ENCODE measurements at places on chromosomes 3 and 15.

DNA sequence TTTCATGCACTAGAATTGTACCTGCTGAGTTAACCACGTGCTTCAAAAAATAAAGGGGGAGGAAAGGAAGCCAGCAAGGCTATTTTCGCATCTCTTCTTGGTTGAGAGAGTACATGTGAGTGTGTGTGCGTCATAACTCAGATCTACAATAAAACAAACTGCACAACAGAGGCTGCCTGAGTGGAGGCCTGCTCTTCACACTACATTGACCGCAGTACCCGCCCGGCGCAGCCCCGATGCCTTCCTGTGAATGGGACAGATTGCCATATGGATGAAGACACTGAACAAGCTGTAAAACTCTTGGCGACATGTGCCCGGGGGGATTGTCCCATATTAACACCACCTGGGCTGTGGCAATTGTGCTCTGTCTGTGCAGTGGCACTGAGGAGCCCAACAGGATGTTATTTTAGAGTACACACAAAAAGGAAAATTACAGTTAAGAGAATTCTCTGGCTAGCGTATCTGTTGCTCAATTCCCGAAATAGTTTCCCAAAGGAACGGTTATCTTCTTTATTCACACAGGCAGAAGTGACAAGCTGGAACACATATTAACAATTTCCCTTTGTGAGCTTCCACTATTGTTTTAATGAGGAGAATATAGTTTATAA, 551.5 kb downstream of the FOXP1 start:
- DNase-seq: no peak

GRCh38 chr3:9809615-9810432, at the start of gene TTLL3:
TSS of gene TTLL3 (plus strand) at chr3:9810262. CDS start at chr3:9810662, 400 bp downstream.
- peak; percentile 70 for DNase-seq

DNA sequence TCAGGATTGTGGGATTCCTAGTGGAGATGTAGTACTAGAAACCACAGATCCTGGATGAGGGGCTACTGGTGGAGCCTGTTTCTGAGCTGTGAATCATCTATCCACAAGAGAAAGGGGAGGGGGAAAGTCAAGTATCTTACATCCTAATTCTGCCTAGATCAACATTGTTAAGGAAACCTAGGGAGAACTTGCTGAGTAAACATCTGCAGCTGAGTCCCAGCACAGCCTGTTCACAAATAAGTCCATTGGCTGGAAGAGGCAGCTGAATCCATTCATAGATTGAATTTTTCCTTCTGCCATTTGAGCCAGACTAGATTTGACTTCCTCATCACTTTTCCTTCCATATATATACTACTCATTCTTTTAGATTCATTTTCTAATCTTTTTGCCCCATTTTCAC, 460.5 kb downstream of the TUSC7 start:
- DNase-seq: no peak

- no peak for DNase-seq
Measured at GRCh38 chr3:37210230-37210629, 35.8 kb upstream of the LRRFIP2 start.

DNA sequence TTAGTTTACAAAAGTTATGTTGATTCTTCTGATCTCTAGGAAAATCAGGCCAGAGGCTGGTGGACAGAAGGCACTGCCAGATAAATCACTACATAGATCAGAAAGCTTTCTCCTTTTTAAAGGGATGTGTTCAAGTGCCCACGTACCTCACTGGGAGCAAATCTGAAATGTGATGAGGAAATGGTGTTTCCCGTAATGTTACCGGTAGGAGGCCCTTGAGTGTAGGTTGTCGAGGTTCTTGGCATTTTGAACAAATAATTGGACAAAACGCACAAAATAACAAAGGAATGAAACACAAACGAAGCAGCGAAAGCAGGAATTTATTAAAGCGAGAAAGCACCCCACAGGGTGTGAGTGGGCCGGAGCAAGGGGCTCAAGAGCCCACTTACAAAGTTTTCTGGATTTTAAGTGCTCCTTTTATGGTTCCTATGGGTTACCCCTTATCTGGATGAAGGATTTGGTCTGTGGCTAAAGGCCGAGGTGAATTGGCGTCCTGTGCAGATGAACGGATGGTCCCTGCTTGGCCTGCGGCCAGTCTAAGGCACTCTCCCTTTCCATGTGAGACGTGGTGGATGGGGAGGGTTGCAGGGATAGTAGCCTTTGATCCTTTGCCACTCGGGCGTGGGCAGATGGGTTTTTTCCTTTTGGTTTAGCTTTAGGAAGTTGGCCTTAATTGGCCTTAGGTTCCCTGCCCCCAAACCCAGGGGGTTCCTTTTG, 1.0 kb downstream of the SNX1 start:
- DNase-seq: no peak

GRCh38 chr15:89329329-89330084, 5.1 kb downstream of the POLG start:
- no peak for DNase-seq

DNA sequence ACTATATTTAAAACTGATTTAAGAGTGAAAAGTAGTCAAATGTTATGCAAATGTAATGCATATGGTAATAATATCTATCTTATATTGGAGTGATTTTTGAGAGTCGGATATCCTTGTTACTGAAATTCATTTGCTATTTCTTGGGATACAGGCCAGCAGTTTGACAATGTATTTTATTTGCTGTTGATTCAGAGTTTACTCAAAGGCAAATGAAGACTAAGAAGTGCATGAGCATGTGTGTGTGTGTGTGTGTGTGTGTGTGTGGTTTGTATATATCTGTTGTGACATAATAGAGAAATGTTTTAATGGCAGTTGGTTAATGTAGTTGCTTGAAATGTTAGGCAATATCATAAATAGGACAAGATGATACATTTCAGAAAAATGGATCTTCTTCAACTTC, 39.0 kb downstream of the UNC13C start:
- no peak for DNase-seq

DNA sequence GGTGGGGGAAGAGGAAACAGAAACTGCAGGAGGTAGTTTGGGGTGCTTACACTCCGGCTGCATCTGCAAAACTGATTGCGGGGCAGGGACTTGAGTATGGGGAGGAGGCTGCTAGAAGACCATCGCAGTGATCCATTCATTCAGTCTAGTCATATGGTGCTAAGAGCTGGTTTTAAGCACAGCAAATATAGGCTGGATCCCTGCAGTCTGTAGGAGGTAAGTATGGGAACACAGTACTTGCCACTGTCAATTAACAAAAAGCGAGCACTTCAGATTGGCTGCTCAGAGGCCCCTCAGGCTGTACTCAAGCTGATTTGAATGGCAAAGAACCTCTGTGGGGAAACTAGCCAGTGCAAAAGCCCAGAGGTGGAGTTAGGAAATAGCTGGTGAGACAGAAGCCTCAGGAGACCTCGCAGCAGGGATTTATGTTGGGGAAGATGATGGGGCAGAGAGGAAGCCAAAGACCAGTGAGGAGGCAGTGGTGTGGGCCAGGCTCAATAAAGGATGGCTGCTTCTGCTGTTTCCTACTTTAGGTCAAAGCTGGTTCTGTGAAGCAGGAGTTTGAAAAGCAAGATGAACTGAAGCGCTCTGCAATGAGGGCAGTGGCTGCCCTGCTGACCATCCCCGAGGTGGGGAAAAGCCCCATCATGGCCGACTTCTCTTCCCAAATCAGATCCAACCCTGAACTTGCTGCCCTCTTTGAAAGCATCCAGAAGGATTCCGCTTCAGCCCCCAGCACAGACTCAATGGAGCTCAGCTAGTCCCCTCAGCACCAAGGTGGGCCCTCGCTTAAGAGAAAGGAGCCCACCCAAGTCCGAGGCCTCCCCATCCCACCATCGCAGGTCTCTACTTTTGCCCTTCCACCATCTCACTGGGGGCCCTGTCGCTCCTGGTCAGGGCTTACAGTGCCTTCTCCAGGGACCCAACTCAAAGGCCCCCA, 7.9 kb downstream of the RPL32 start:
- no peak for DNase-seq

GRCh38 chr3:63967675-63968611, 55.4 kb downstream of the PSMD6 start:
- no peak for DNase-seq

DNA sequence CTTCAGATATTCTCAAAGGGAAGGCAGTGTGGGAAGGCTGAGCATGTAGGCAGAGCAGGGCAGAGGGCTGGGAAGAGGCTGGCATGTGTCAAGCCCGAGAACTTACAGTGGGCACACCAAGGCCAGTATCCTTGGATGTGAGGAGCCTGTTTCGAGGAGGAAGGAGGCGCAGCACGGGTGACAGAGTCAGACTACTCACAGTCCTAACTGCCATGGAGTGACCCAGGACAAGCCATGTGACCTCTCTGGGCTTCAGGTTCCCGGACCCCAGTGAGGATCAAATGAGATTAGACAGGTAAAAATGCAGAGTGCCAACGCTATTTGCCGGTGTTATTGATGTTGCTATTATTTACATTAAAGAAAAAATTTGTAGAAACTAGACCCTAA, 65.3 kb downstream of the NSMCE3 start:
- no peak for DNase-seq

DNA sequence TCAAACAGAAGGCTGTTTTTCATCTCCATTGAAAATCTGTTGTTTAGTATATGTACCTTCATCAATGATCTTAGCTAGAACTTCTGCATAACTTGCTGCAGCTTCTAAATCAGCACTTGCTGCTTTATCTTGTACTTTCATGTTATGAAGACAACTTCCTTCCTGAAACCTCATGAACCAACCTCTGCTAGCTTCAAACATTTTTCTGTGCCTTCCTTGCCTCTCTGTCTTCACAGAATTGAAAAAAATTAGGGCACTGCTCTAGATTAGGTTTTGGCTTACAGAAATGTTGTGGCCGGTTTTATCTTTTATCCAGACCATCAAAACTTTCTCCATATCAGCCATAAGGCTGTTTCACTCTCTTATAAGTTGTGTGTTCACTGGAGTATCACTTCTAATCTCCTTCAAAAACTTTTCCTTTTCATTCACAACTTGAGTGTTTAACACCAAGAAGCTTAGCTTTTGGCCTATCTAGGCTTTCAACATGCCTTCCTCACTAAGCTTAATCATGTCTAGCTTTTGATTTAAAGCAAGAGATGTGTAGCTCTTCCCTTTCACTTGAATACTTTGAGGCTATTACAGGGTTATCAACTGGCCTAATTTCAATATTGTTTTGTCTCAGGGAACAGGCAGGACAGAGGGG, 78.6 kb downstream of the IGSF11 start:
- no peak for DNase-seq

DNA sequence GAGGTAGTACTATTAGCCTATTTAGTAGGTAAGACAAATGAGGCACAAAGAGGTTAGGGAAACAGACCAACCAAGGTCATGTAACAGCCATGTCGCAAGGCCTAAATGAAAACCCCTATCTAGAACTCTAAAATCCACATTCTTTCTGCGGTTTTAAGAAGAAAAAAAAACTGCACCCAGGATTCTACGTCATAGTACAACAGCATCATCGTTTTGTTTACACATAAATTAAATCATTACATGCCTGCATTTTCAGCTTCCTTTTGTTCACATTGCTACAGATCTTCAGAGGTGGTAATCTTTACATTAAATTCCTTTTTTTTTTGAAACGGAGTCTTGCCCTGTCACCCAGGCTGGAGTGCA, 548 bp upstream of the PSMD6 start:
- DNase-seq: no peak

DNA sequence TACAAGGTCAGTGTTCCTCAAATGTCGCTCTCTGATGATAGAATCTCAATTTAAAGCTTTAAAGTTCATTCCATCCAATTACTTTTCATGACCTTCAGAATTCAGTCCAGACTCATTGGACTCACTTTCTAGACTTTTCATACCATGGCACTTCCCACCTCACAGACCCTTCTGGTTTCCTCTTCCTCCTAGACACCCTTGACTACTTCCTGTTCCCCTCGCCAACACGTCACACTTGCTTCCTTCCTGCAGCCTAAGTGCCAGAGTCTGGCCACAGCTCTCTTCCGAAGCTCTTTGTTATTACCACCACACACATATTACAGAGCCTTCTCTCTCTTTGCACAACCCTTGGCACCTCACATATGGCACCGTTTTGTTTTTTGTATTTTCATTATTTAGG, 59.1 kb upstream of the UMPS start:
- no peak for DNase-seq

DNA sequence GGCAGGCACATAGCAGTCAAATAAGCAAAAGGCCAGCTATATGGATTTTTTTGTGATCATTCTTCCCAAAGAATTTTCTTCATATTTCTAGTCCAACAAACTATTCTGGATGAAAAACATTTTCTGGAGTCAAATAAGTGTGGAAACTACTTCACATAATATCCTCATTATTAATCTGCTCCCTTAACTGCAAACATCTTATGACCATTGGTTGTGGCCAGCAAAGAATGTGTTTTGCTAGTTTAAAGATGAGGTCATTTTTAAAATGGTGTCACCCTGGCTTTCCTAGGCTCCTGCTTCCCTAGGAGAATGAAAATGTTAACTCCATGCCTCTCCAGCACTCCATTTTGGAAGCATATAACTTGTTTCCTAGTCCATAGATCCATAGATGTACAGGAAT, 118.8 kb downstream of the SST start:
- no peak for DNase-seq

DNA sequence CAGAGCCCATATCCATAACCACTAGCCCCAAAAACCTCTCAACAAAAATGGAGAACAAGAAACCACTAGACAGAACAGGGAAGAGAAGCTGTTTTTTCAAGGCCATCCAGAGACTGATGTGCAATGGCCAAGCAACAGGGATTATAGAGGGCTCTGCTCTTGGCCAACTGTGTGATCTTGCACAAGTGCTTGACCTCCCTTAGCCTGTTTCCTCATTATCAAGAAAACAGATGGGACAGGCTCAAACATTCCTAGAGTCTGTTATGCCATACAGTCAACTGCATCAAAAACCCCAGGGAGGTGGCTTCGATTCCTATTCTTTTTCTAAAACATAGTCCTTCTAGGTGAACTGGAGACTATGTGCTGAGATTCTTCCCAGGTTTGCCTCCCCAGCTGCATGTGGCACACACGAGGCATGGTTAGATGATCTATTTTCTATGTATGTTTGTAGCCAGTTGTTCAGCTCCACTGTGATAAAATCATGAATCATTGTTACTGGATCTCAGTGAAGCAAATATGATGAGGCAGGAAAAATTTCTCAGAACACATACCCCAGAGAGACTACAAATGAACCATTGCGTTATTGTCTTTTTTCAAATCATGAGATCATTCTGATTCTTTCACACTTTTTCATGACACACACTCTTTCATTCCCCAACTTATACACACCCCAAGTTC, 132.9 kb upstream of the TGFBR2 start:
- no peak for DNase-seq

DNA sequence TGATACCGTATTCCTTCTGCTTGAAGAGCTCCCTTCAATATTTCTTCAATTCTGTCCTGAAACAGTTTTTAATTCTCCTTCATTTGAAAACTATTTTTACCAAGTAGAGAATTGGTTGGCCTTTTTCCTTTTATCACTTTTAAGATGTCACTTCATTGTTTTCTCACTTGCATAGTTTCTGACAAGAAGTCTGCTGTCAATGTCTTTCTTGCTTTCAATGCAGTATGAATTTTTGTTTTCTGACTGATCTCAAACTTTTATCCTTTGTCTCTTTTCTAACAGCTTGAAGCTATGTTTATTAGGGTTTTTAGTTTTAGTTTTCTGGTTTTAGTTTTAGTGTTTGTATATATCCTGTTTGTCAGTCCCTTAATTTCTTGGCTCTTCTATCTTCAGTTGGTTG, 364.8 kb upstream of the TPRG1 start:
- DNase-seq: no peak

Measured in nucleus accumbens (tissue), 56 donors.